Neural crest cell (in vitro differentiated cells): ENCODE measurements at places on chromosomes 7 and 10. TPM values are rescaled to one million over a fixed set of nuclear protein-coding genes. Genes with fewer than 3 reads are reported as not detected.

The GJC3 gene
- total RNA-seq, result 0.28 and 0.45 TPM in 2 replicates

The CALCR gene
- 0.07 TPM in 1 of 2 replicates, not detected in the other for total RNA-seq

The ABCB1 gene
- 5.6 and 6.1 TPM in 2 replicates for total RNA-seq

The ARHGAP19 gene
- 30.3 and 32.1 TPM in 2 replicates for total RNA-seq

The TMEM196 gene
- 0.55 and 0.65 TPM in 2 replicates for total RNA-seq

The RNF133 gene
- 0.16 TPM in 1 of 2 replicates, not detected in the other for total RNA-seq

The PILRA gene
- 2.6 and 2.7 TPM in 2 replicates for total RNA-seq

GRCh38 chr10:17214971-17215781, 12.9 kb upstream of the VIM start:
- H3K27ac ChIP-seq, result no peak overlapping the region
- DNase-seq, result no peak
- H3K4me3 ChIP-seq, result no peak overlapping the region
- H3K27me3 ChIP-seq, result no peaks in the 10 kb centered on the region
- no peaks in the 10 kb centered on the region for H3K36me3 ChIP-seq
- peaks cover 25% of the 10 kb centered on the region for H3K4me1 ChIP-seq

GRCh38 chr10:106795619-106796018, 368.9 kb downstream of the SORCS1 start:
- no peaks in the 10 kb centered on the region for H3K27me3 ChIP-seq
- DNase-seq, result peak; percentile 32
- H3K27ac ChIP-seq, result no peak overlapping the region
- peaks cover 20% of the 10 kb centered on the region for H3K4me1 ChIP-seq
- no peak overlapping the region for H3K4me3 ChIP-seq

GRCh38 chr10:844552-844951, 87.0 kb downstream of the LARP4B start:
- peaks cover 40% of the 10 kb centered on the region for H3K36me3 ChIP-seq
- no peak overlapping the region for H3K27ac ChIP-seq
- H3K4me1 ChIP-seq, result peaks cover 29% of the 10 kb centered on the region
- no peaks in the 10 kb centered on the region for H3K27me3 ChIP-seq
- DNase-seq, result no peak
